Stimulated activated CD4-positive, alpha-beta T cell treated with anti-CD3 and anti-CD28 coated beads, Interleukin-4, amount 100 ng/mL, for 24 hours (primary cell): ENCODE measurements at places on chromosomes 2 and 18.
A peak's percentile ranks its signal among the peaks of the same experiment; 100 is the strongest.

DNA sequence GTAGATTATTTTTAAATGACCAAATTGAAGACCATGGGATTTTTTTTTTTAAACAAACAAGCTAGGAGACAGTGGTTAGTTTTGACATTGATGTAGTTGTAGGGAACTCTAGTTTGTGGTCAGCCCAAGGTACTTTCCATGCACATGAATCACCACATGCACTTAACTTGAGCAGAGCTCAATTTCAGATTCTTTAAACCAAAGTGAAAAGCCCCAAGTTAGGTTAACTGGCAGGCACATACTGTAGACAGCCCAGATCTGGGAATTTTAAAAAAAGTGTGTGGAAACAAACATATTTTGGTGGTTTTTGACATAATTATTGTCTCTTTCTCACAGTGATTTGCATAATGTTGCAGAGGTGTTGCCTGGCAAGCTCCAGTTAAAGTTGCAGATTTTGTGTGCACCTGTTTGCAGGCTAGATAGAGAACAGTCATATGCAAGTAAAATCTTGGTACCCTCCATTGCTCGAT lies 88.4 kb downstream of the BCL2L11 start:
- peak; percentile 32 for DNase-seq

- DNase-seq = no peak
Observed at GRCh38 chr2:54531558-54531957, 75.4 kb downstream of the SPTBN1 start.

DNA sequence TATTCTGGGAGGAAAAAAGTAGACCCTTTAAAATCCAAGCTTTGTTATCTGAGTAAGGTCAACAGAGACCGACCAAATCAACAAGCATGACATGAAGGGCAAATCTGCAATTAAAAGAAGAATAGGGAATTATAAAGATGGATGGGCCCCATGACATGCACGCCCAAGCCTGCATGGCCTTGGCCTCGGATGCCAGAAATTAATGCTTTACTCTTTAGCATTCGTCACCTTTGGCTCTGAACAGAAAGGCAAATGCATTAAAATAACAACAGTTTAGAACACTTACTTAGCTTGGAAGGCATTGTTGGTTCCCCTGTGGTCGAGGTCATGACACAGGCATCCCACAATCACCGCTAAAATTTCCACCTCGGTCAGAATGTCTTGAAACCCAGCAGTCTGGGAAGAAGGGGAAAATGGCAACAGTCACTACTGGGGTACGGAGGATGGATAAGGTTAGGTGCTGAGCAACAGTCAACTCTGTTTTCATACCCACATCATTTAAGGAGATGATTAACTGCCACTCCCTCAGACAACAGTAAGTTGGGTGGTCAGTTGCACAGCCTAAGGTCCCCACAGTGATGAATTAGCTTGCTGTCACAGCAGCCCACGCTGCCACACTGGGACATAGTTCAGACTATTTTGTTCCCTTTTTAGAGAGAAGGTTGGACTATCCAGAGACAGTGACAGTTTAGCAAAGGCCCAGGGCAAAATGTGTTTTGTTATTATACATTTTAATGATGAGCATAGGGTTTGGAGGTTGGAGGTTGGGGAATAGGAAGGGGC lies 319.1 kb downstream of the AGPS start:
- no peak for DNase-seq

- no peak for DNase-seq
Observed at GRCh38 chr2:74886251-74886650, 52.3 kb downstream of the HK2 start.

- DNase-seq = no peak
Observed at GRCh38 chr18:60347526-60348045, 25.0 kb downstream of the MC4R start.

DNA sequence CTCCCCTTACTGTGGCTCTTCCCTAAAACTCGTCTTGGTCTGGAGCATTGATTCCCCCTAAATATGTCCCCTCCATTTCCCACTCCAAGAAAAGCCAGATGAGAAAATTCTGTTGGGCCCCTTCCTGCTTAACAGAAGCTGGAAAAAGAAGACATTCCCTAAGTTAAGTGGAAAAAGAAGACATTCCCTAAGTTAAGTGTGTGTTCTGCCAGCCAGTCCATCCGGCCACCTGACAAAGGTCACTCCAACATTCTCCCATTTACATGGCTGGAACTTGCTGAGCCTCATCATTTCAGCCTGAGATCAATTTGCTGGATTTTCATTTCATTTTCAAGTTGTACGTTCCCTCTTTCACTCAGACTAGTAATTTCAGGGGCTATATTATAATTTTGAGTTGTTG lies 52.0 kb downstream of the LYPD1 start:
- DNase-seq = no peak

- DNase-seq = peak; percentile 70
Observed at GRCh38 chr2:85577386-85578242, at the start of gene VAMP8. Gene VAMP8, plus strand, starts transcription at chr2:85577586. Its CDS starts 61 bp downstream, at chr2:85577647.

DNA sequence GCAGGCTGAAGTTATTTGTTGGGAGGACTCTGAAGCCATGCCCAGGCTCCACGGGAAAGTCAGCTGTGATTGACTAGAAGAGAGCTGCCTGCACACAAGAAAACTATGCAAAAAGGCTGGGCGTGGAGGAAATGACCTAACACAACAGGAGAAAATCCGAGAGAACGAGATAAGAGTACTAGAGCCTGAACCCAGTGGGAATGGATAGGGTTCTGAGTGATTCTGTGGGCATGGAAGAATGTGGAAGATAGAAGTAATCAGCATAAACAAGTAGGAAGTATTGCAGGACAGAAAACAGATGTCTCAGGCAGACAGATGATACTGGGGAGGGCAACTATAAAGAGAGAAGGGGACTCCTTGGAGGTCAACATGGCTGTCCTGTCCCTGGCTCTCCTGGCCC lies 12.1 kb upstream of the COPS8 start:
- DNase-seq = no peak
